ENCODE measurements at places on chromosomes 5 and 9.

GRCh38 chr5:93257616-93258015, 323.4 kb downstream of the NR2F1-AS1 start:
- DNase-seq, result no peak

DNA sequence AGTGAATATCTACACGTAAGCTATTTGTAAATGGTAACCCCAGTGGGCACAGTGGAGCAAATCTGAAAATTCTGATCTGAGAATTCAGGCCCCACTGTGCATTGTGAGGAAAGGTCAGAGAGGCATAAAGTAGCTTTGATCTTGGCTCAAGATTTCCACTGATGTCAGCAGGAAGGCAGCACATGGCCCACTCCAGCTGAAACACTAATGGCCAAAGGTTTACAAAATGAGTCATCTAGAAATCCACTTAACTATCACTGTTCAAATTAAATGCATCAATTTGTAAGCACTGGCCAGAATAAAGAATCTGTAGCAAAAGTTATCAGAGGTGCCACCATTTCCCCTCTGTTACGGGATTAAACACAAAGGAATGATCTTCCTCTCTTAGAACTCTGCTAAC, 191.6 kb downstream of the C9orf152 start:
- no peak for DNase-seq

DNA sequence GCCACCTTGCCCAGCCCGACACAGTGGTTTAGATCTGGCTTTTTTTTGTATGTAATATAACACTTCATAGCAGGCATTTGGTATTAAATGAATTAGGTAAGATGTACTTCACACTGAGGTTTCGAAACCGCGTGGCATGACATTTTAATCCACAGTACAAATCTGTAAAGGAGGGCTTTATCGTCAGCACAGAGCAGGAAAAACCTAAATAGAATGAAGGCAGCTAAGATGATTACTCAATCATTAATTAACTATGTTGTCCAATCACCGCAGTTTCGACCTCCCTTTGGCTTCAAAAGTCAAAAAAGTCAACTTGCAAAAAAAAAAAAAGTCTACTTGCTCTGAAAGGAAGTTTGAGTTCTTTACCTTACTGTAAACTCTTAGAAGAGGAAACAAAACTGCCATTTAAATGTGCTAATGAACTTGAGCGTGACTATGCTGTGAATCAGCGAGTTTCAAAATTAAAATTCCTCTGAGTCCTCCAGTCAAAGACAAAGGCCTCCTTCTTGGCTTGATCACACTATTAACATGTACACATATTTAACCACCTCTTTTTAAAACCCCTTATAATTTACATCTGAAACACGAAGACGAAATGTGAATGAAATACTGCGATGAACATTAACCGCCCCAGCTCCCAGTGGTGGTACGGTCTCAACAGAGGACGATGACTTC, 698 bp upstream of the SEC24A start:
- DNase-seq, result no peak

DNA sequence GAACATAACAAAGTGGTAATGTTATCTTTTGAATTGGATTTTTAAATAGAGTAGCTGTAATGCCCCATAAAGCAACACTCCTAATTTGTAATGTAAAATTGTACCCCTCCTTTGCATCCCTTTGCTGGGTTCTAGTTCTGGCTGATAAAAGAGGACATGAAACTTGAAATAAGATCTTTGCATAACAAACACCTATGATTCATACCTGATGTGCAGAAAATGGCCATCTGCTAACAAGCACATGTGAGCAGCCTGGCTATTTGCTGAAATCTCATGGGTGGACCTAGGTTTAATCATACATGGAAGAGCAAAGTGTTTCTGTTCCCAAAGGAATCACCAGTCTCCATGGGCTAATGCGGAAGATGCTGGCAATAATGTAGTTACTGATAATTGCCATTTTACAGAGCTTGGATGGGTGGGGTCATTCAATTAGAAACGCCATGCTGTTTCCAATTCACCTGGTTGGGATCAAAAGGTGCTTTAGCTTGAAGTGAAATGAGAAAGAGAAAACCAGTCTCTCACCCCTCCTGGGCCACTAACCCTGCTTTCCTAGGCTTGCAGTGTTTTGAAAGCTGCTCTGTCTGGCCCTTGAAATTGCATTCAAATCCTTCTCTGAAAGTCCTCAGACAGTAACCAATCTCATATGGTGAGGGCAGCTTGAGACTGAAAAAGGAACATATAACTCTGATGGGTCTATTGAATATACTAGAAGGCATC, 585.1 kb downstream of the TLE4 start:
- no peak for DNase-seq

GRCh38 chr9:125990793-125991220, 243.6 kb downstream of the PBX3 start:
- no peak for DNase-seq

- DNase-seq, result no peak
Measured at GRCh38 chr5:61621202-61621650, 289.2 kb downstream of the ZSWIM6 start.

DNA sequence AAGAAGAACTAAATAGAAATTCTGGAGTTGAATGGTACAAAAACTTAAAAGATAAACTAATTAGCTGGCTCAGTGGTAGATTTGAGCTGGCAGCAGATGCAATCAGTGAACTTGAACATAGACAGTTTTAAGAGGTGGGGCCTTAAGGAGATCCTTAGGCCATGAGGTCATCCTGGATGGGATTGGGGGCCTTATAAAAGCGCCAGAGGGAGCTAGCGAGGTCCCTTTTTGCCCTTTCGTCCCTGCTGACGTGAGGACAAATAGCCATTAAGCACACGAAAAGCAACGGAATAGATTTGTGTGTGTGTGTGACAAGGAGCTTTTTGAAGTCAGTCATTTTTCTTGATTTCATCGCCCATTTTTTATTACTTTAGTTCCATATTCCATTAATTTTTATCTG, 83.3 kb downstream of the ZNF354C start:
- no peak for DNase-seq

GRCh38 chr9:3403315-3403714, 122.5 kb downstream of the RFX3 start:
- DNase-seq, result no peak

- DNase-seq, result no peak
Measured at GRCh38 chr9:125700791-125701190, 6.2 kb downstream of the MAPKAP1 start.

GRCh38 chr9:91907484-91908292, 42.3 kb downstream of the ROR2 start:
- no peak for DNase-seq

- DNase-seq, result no peak
Measured at GRCh38 chr5:137573376-137573775, 74.2 kb upstream of the SPOCK1 start.

DNA sequence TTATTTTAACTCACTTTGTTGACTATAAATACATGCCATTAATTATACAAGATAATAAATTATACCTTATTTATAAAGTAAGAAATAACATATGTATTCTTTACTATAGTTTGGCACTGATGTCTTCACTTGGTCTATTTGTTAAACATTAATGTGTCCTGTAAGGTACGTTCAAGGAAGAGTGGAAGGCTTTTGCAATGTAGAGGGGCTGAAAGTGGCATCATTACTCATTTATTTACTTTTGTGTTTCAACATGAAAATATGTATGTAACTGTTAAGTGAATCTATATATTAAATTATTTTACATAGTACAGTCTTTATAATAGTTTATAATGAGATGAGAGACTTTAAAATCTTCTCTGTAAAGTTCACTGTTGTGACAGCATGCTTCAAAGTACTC, 348.7 kb downstream of the CCDC171 start:
- no peak for DNase-seq

- DNase-seq, result no peak
Measured at GRCh38 chr5:82674671-82675070, 396.5 kb upstream of the RPS23 start.

DNA sequence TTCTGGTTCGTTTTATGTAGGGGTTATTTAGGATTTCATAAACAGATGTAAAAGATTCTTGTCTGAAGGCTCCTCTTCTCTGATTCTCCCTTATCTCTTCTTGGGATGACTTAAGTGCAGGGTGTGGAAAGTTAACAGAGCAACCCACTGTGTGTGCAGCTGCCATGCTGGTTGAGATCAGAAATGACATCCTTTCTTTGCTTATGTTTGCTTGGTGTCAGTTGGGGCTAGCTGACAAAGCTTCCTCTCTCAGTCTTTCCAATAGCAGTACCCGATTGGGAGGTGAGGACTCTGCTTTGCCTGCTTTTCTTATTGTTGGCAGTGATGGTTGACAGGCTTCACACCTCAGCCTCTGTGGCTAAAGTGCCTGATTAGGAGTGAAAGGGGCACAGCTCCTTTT, 26.5 kb downstream of the OGN start:
- no peak for DNase-seq

DNA sequence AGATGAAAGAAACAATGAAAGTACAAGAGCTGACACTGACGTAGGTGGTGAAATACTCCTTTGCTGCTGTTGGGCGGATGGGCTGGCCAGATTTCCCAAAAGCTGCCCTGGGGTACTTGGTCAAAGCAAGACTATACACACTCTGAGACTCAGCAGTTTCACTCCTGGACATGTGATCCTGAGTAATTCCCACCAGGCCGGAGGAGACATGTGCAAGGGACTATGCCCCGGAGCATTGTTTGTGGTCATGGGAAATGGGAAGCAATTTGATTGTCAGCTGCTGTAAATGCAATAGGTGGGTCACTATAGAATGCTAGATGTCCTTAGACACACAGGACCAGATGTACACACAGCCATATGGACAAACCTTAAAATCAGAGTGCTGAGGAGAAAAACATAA, 116.1 kb downstream of the DCP2 start:
- no peak for DNase-seq
